ENCODE measurements at places on chromosomes 11 and 22.

- H3K36me3 ChIP-seq, result no peaks in the 10 kb centered on the region
- peak; percentile 12 for DNase-seq
- H3K27me3 ChIP-seq, result no peaks in the 10 kb centered on the region
- no peak overlapping the region for H3K4me3 ChIP-seq
- peaks cover 7% of the 10 kb centered on the region for H3K4me1 ChIP-seq
- H3K27ac ChIP-seq, result no peak overlapping the region
Observed at GRCh38 chr22:40797427-40797826, 21.7 kb downstream of the SLC25A17 start.

DNA sequence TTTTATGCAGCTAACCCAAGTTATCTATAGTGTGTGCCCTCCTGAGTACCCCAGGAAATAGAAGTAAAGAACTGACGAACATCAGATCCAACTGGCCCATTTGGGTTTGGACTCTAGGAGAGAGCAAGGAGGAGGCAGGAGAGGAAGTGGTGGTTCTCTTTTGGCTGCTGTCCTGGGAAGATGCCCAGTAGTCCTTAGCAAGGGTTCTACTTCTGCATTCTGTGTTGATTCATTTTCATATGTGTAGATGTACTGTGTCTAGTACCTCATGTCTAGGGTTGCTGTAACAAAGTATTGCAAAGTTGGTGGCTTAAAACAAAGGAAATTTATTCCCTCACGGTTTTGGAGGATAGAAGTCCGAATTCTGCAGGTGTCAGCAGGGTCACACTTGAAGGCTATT, 6.6 kb upstream of the MMP27 start:
- no peak overlapping the region for H3K4me3 ChIP-seq
- H3K36me3 ChIP-seq, result no peaks in the 10 kb centered on the region
- DNase-seq, result no peak
- H3K27ac ChIP-seq, result no peak overlapping the region

DNA sequence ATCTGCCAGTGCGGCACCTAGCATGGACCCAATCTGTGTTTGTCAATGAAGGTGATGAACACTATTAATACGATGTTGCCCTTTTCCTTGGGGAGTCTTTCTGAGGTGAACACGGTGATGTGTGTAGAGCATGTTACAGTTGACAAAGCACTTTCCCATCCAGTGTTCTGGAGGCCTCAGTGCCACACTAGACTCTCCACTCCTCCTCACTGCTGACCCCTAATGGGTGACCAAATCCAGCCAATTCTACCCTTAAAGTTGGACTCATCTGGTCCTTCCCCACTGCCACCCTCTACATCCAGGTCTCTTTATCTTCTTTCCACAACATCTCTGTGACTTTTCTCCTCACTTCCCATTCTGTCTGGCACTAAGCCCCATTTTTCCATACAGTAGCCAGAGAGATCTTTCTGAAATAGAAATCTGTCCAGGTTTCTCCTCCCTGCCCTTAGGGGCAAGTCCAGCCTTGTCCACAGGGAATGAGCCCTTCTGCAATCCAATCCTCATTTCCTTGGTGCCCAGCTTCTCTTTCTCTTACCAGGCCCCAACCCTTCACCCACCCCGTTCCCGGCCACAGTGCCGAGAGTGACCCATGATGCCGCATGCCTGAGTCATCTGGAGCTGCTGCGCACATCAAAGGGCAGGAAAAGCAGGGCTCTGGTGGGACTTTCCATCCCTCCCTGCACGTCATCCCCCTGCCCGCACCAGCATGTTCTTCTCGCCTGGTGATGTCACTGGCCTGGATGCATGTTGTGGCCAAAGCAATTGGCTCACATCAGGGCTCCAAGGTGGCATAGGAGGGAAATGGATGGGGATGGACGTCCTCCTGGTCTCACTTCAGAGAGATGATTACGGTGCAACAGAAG, 64.2 kb downstream of the RASSF10 start:
- no peaks in the 10 kb centered on the region for H3K36me3 ChIP-seq
- no peak overlapping the region for H3K27ac ChIP-seq
- H3K27me3 ChIP-seq, result no peaks in the 10 kb centered on the region
- peak; percentile 22 for DNase-seq
- H3K4me3 ChIP-seq, result no peak overlapping the region

DNA sequence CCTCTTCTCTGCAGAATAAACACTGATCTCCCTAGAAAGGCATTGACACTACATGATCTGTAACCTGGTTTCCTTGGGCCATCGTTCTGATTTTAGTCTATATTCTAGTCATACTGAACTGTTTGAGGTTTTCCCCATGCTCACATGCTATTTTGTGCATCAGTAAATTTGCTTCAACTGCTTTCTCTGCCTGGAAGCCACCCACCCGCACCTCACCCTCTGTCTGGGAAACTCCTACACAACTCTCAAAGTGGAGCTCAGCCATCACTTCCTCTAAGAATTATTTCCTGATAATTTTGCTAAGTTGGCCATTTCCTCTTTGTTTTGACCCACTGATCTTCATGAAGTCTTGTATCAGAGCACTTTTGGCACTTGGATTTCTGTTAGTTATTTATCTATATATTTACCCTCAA, 36.1 kb downstream of the MMP20 start:
- no peak overlapping the region for H3K4me3 ChIP-seq
- DNase-seq, result no peak
- peaks cover 4% of the 10 kb centered on the region for H3K4me1 ChIP-seq

DNA sequence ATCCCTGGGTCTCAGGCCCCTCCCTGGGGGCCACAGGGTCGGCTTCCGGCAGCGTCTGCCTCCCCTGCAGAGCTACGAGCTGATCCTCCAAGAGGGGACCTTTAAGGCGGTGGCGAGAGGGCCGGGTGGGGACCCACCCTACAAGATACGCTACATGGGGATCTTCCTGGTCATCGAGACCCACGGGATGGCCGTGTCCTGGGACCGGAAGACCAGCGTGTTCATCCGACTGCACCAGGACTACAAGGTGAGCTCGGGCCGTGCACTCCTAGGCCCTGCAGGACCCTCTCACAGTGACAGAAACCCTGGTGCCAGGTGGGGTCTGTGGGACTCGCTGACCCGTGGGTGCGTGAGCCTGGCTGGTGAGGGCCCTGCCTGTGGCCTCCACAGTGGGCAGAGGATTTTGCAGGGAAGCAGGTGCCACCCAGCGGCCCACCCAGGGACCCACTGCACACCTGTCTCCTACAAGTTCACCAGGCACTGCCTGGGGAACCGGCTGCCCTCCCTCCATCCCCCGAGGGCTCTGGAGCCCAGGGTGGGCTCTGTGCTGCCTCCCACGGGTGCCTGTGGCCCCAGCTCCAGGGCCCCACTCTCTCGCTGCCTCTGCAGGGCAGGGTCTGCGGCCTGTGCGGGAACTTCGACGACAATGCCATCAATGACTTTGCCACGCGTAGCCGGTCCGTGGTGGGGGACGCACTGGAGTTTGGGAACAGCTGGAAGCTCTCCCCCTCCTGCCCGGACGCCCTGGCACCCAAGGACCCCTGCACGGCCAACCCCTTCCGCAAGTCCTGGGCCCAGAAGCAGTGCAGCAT, 13.7 kb downstream of the MUC5B start:
- H3K4me1 ChIP-seq, result no peaks in the 10 kb centered on the region
- no peaks in the 10 kb centered on the region for H3K36me3 ChIP-seq
- H3K27ac ChIP-seq, result no peak overlapping the region
- no peak overlapping the region for H3K4me3 ChIP-seq
- DNase-seq, result no peak
- H3K27me3 ChIP-seq, result no peaks in the 10 kb centered on the region

DNA sequence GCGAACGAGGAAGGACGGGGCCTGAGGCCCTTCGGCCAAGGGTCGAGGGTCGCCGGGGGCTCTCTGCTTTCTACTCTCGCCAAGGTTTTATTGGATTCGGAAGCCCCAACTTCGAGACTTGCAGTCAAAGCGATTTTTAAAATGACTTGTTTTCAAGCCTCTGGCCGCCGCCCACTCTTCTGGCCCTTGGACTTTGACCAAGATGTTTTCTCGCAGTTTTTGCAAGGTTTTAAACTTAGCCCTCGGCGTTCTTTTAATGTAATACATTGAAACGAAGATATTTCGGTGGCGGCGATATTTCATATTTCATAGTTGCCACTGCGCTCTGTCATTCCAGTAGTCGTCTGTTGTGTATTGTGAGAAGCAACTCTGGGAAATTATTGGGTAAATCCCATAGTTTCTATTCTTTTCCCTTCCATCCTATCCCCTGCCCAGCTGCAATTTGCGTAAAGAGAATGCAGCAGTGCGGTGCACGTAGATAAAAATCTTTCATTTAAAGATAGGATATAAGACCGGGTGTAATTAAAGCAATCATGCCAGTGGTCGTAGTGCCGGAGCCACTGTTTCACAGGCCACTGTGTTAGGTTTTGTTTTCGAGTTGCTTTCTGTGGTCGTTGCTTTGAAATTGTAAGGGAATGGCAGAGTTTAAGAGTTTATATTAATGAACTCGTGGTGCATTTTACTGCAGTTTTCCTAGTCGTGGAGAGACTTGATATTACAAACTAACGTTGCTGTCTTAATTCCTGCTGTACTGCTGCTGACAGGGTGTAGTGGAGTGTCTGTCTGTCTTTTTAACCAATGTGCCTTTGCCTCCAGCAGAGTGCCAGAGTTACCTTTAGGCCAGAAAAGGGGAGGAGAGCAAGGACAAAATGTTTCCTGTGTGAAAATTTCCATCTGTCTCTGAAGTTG, 702 bp downstream of the BIRC2 start:
- H3K4me3 ChIP-seq, result peak overlapping the region; percentile 88
- H3K27ac ChIP-seq, result peak overlapping the region; percentile 90

- no peaks in the 10 kb centered on the region for H3K4me1 ChIP-seq
- H3K27me3 ChIP-seq, result no peaks in the 10 kb centered on the region
- DNase-seq, result peak; percentile 6
- no peak overlapping the region for H3K27ac ChIP-seq
Observed at GRCh38 chr22:42300259-42301076, 30.0 kb upstream of the TCF20 start.

DNA sequence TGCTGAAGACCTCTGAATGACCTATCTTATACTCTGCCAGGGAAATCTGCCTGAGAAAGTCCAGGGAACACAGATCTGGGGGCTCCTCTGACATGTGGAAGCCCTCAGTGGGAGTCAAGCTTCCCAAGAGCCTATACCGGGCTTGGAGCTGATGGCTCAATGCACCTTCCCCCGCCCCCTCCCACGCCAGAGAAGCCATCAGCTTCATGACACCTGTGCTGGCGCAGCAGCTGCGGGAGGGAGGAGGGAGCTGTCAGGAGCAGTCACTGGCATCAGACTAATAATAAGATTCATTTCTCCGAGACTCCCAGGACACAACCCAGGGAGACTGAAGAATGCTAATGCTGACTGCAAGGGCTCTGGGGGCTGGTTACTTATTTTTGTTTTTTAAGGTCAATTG, 47.8 kb downstream of the SPATA19 start:
- H3K27me3 ChIP-seq, result no peaks in the 10 kb centered on the region
- no peaks in the 10 kb centered on the region for H3K4me1 ChIP-seq
- no peak overlapping the region for H3K4me3 ChIP-seq
- no peak overlapping the region for H3K27ac ChIP-seq

- no peak overlapping the region for H3K4me3 ChIP-seq
- H3K27ac ChIP-seq, result no peak overlapping the region
- no peaks in the 10 kb centered on the region for H3K4me1 ChIP-seq
- no peaks in the 10 kb centered on the region for H3K36me3 ChIP-seq
- no peak for DNase-seq
Observed at GRCh38 chr11:115148691-115149090, 355.5 kb downstream of the CADM1 start.

DNA sequence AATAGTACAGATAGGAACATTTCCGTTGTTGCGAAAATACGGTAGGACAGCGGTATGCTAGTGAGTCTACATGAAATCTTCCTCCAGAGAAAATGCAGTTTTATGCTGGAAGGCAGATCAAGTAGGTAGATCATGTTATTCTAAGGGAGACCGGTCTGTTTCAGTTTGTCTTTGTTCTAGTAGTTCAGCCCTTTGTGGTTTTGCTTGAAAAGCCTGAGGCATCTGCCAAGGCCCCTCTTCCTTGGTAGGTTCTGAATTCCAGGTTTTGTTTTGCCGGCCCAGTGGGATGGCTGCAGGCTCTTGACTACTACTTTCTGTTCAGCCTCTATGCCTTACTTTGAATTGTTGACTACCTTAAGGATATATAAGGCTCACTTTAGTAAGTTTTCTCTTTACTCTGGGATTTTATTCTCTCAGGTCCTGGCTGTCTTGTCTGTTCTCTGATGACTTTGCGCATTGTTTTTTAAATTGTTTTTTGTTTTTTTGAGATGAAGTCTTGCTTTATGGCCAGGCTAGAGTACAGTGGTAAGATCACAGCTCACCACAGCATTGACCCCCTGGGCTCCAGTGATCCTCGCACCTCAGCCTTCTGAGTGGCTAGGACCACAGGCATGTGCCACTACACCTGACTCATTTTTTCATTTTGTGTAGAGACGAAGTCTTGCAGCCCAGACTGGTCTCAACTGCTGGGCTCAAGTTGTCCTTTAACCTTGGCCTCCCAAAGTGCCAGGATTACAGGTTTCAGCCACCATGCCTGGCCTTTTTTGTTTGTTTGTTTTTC, 53.7 kb downstream of the HIPK3 start:
- no peak overlapping the region for H3K4me3 ChIP-seq
- DNase-seq, result no peak
- H3K27me3 ChIP-seq, result no peaks in the 10 kb centered on the region
- H3K27ac ChIP-seq, result no peak overlapping the region
- H3K36me3 ChIP-seq, result no peaks in the 10 kb centered on the region

DNA sequence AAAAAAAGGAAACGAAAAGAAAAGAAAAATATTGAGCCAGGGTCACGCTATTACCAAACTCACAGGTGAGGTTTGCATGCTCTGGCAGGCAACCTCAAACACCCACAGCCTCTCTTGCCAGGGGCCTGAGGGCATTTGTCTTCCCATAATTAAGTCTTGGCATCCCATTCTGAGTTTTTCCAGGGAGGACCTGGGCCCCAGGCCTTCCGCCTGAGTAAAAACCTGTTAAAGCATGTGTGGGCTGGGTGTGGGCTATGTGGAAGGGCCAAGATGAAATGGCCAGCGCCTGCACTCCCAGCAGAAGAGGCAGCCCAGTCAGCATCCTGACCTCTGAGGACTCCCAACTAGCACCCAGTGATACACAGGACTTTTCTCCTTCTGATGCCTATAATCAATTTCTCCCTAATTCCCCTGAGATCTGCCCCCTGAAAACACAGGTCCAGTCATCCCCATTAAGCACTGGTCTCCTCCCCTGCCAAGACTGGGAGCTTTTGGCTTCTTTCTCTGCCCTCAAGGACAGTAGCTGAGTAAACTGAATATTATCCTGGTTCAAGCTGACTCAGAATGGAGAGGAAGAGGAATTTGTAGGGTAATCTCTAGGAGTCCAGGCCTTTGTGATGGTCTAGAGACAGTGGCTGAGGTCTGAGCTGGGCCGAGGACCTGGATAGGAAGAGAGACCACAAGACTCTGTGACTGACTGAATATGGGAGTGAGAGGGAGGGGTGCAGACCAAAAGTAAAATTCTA, 35.6 kb upstream of the ACER3 start:
- H3K36me3 ChIP-seq, result no peaks in the 10 kb centered on the region
- peak; percentile 95 for DNase-seq
- H3K4me1 ChIP-seq, result peaks cover 38% of the 10 kb centered on the region
- no peak overlapping the region for H3K4me3 ChIP-seq

- H3K4me1 ChIP-seq, result peaks cover 23% of the 10 kb centered on the region
- peaks cover 44% of the 10 kb centered on the region for H3K36me3 ChIP-seq
- DNase-seq, result no peak
- peak overlapping the region; percentile 98 for H3K27ac ChIP-seq
- peak overlapping the region; percentile 91 for H3K4me3 ChIP-seq
Observed at GRCh38 chr11:208917-209260, 1.4 kb downstream of the RIC8A start.

Data from PC-3 (cell line).